ENCODE measurements at places on chromosomes 16 and 17.

GRCh38 chr16:20364051-20364450 lies 11.5 kb upstream of the UMOD start:
- DNase-seq = no peak

- DNase-seq = peak; percentile 74
These were observed 5.4 kb downstream of the NAT9 start for GRCh38 chr17:74770498-74771318.

- no peak for DNase-seq
These were observed 53.5 kb upstream of the AKTIP start for GRCh38 chr16:53556521-53556920.

DNA sequence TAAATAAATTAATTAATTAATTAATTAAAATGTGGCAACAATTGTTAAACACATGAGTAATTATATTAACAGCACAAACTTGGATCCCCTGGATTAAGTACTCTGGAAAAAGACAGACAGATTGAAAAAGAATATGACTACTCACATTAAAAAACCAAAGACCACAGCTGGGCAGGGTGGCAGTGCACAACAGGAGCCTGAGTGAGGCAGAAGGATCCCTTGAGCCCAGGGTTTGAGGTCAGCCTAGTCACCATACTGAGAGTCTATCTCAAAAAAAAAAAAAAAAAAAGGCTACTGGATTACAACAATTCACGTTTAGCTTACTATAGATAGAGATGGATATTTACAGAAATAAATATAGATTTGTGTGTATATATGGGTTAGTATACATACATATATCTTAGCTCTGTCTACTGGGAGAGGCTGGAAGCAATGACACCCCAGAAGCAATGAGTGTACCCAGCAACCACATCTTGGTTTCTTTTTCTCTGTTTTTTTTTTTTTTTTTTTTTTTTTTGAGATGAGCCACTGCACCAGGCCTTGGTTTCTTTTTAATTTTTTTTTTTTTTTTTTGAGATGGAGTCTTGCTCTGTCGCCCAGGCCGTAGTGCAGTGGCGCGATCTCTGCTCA lies 10.6 kb upstream of the SUZ12 start:
- DNase-seq = no peak

- no peak for DNase-seq
These were observed 6.8 kb upstream of the ANKS4B start for GRCh38 chr16:21226749-21227148.

DNA sequence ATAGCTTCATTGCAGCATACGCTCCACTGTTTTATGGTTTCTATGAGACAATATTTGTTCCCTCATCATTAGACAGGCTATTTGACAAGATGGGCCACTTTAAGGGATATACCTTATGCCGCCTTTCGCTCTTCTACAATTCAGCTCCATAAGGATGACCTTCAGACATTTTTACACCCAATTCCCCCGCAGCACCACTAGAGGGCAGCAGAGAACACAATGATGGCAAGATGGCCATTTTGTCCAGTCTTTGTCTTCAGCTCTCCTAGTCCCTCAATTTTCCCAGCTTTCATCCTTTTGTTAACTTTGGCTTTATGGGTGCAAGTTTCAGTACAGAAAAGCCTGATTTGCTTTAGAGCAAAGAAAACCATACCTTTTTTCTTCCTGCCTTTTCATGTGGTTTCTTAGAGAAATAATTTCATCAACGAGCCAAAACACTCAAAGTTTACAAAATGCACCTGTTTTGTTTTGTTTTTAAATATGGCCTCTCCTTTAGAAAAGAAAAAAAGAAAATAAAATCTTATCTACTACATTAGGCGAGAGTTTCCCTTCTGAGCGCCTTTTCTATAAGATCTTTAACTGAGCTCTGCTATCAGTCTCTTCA lies 355.3 kb downstream of the TOX3 start:
- DNase-seq = peak; percentile 13

DNA sequence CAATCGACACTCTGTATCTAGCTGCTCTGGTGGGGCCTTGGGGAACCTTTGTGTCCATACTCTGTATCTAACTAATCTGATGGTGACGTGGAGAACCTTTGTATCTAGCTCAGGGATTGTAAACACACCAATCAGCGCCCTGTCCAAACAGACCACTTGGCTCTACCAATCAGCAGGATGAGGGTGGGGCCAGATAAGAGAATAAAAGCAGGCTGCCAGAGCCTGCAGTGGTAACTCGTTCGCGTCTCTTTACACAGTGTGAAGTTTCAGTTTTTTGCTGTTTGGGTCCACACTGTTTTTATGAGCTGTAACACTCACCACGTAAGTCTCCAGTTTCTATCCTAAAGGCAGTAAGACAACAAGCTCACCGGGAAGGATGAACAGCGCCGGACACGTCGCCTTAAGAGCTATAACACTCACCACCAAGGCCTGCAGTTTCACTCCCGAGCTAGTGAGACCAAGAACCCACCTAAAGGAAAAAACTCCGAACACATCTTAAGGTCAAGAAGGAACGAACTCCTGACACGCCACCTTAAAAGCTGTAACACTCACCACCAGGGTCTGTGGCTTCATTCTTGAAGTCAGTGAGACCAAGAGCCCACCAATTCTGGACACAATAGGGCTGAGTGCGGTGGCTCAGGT lies 64.6 kb downstream of the KPNA2 start:
- DNase-seq = no peak

GRCh38 chr16:75011634-75012307 lies 12.9 kb downstream of the ZNRF1 start:
- DNase-seq = peak; percentile 39

- DNase-seq = no peak
These were observed 67.3 kb downstream of the CNGB1 start for GRCh38 chr16:57903656-57904055.

GRCh38 chr16:1863681-1864460 lies 8.1 kb downstream of the MEIOB start:
- no peak for DNase-seq

GRCh38 chr16:11546608-11547061 lies 40.1 kb downstream of the LITAF start:
- DNase-seq = no peak

GRCh38 chr17:45745601-45746494 lies 38.3 kb upstream of the CRHR1 start:
- no peak for DNase-seq

DNA sequence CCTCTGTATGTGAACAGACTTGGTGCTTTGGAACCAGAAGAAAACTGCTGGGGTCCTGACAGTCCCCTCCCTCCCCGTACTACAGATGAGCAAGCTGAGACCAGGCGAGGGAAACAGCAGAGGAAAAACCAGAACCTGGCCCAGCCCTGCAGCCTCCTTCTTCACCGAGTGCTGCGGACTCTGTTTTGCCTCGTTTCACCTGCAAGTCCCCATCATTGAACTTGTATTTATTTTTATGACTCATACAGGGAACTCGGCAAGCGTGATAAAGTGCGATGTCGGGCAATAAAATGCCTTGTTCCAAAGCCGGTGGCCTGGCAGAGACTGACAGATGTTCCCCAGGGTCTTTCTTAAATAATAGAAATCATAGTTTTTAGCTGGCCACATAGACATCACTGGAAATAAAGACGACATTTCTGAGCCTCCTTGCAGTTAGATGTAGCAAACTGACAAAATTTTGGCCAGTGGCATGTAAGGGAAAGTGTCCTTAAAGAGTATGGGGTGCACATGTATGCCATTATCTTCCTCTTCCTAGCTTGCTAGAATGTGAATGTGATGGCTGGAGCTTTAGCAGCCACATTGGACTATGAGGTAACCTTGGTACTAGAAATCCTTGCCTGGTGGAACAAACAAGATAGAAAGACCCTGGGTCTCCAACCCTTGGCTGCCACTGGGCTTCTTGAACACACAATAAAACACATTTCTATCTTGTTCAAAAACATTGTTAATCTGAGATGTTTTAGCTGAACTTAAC lies 128.6 kb downstream of the IRF8 start:
- no peak for DNase-seq

- DNase-seq = no peak
These were observed 19.5 kb downstream of the TOM1L2 start for GRCh38 chr17:17952691-17953090.

GRCh38 chr16:56625943-56626654 lies 518 bp downstream of the MT1E start:
- DNase-seq = no peak

GRCh38 chr17:61578645-61579044 lies 12.4 kb downstream of the NACA2 start:
- no peak for DNase-seq

DNA sequence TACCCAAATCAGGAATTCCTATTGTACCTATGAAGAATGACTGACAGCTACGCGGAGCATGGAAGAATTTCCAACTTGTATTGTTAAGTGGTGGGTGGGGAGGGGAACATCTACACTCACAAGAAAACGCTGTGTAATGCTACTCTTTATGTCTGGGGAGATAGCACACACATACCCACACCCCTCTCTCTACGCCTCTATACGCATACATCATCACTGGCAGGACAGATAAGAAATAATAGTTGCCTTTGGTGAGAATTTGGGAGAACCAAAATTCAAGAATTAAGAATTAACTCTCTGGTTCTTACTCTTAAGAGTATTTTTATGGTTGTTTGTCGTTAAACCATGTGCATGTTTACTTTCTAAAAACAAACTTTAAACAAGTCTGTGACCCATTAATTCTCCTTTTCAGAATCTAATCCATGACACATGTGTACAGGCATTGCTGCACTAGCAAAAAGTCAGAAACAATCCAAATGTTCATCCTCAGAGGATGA lies 33.9 kb downstream of the CREBBP start:
- no peak for DNase-seq

- no peak for DNase-seq
These were observed 110.4 kb upstream of the HAS3 start for GRCh38 chr16:68995011-68995504.

DNA sequence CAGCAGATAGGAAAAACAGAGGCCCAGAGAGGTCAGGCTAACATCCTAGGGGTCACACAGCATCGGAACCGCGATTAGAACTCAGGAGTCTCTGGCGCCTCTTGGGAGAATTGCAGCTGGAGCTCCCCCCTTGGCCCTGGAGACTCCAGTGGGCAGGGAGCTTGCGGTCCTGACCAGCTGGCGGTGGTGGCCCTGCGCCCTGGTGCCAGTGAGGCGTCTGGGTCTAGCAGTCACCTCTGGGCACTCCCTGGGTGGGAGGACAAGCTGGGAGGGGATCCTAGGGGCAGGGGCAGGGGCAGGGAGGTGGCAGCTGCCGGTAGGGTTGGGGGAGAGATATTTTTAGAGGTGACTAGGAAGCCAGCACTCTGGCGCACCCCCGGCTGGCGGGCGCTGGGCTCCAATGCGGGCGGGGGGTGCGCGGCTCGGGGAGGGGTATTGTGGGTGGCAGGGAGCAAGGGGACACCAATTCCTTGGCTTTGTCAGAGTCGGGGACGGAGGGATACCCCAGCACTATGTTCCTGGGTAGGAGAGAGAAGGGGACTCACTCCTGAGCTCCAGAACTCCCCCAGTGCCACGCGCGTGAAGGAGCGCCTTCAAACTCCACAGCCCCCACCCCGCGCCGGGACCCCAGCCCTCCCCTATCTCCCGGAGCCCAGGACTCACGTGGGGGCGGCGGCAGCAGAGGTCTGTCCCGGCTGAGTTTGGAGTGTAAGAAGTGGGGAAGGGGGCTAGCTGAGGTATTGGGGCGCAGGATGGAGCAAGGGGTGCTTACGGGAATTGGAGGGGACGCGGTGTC lies 584 bp downstream of the PHOSPHO1 start:
- DNase-seq = no peak

DNA sequence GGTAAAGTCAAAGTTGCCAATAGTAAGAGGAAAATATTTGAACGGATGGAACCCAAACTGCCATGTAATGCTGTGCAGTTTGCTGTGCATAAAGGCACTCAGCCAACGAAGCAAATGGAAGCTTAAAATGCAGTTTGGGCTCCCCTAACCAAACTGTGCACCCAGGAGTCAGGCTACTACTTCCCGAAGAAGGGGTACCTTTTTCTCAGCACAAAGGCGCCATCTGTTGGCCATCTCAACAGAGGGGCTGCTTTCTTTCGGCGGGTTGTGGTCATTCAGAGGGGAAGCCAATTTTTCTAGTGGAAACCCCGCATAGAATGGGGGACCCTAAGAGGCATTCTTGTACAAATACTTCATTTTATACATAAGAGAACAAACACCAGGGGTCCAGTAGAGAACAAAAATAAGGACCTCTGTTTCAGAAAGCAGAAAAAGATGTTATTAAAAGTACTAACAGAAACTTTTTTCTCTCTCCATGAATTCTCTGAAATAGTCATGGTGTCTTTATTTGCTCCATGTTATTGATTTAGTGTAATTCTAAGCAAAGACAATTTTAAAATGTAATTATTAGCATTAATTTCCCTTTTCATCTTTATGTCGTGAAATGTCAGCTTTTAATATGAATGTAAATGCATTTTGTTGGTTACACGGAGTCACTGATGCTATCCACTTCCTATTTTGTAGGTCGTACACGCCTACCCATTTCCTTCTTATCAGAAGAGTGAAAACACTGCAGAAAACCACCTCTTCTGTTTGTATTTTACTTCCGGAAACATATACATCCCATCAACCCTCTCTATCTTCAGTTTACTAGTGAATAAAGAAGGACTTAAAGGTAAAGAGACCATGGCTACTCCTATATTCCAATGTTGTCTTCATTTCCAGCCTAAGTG lies 453.3 kb downstream of the KCNJ2 start:
- no peak for DNase-seq

GRCh38 chr17:48729335-48730239 lies 1.0 kb upstream of the HOXB13 start:
- no peak for DNase-seq

DNA sequence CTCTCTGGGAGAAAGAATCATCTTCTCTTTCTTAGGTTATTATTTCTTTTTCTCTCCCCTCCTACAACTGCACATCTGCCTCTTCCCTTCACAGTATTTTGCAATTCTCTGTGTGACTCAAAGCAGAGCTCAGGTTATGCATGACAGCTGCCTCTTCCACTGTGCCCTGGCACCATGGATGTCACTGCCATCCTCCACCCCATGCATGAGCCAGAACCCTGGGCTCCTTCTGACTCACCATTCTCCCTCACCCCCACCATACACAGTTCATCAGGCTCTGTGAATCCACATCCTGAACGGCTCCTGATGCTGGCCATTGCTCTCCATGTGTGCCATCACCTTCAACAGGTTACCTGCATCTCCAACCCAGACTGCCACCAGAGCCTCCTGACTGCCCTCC lies 23.9 kb downstream of the CA10 start:
- no peak for DNase-seq

- no peak for DNase-seq
These were observed 94.3 kb downstream of the SSH2 start for GRCh38 chr17:29835435-29836351.
